ENCODE measurements at places on chromosomes 1 and 21.

- no peak for DNase-seq
These were observed 35.9 kb downstream of the USP24 start for GRCh38 chr1:55179177-55179835.

DNA sequence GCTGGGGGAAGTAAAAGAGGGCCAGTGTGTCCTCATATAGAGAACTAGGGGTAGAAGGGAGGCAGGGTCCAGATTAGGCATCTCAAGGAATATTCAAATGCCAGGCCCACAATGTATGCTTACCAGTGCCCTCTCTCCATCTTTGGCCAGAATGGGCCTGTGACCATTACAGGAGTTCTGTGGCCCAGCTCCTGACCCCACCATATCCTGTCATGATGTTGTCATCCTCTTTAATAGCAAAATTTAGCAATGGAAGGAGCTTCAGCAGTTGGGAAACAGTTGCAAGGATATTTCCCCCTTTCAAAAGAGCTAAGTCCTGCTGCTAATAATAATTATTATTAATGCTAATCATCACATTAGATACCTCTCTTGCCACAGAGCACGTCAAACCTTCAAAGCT lies 49.3 kb upstream of the JUN start:
- DNase-seq, result no peak

- DNase-seq, result no peak
These were observed 186.0 kb downstream of the PSMG1 start for GRCh38 chr21:38997051-38997842.

DNA sequence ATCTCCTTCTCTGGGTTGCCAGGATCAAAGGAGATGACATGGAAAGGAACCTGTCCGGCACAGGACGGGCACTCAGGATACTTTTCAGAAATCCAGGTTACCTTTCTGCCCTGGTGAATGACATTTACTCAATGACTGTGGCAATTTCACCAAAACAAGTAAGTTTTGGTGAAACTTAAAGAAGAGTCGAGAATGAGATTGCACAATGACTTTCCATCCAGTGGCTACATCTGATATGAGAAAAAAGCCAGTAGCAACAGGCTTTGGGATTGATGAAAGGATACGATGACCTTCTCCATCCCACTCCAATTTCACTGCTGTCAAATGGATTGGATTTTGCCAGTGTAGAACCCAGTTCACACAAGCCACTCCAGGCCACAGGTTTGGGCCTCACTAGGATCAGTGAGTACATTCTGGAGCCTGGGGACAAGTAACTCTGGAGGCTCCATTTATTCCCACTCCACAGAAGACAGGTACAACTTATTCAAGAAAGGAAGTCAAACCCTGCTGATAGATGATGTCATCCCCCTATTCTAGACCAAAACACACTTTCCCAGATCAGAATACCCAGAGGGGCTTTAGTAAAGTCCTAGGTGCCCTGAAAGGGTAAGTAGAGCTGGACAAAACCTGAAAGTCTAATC lies 63.3 kb downstream of the PLPP3 start:
- no peak for DNase-seq

GRCh38 chr1:96596226-96596922 lies 125.2 kb upstream of the PTBP2 start:
- no peak for DNase-seq

- DNase-seq, result no peak
These were observed 9.2 kb downstream of the DMRTB1 start for GRCh38 chr1:53468374-53468773.

- no peak for DNase-seq
These were observed 426.3 kb downstream of the AGBL4 start for GRCh38 chr1:49597436-49597835.

- no peak for DNase-seq
These were observed 55.4 kb upstream of the KIF26B start for GRCh38 chr1:245099401-245099800.

Measured in memory B cell (primary cell).